AG09319 (cell line): ENCODE measurements at places on chromosomes 16 and 17.

DNA sequence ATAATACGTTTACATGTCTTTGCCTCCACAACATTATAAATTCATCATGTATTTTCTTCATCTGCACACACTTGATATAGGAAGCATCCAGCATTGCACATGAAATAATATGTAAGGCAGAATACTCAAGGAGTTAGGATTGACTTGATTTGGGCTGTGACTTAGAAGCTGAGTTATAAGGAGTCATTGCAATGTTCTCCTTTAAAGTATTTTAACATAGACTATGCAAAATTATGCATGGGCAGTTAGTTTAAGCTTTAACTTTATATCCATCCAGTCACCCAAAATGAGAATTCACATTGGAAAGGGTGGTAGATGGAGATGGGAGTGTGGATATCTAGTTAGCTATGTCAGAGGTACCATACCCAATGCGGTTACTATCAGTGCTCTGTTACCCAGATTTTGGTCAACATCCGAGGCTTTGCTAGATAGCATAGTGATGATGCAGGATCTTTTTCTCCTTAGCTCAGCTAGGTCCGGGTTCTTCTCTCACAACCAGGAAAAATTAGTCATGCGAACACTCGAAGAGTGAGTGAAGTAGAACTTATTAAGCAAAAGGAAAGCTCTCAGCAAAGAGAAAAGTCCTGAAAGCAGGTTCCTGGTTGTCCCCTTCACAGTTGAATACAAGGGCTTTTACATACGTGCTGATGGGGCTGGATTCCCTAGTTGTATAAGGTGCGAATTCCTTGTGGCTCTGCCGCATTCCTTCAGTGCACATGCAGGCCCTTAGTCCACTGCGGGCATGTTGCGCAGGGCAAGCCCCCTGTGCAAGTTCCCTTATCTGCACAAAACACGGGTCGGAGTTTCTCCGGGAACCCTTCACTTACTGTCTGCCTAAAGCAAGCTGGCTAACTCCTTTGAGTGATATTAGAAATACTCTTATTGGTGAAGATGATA is 73.1 kb upstream of the FAM20A start:
- DNase-seq = no peak

- DNase-seq = no peak
These were observed 396.6 kb downstream of the CPPED1 start for GRCh38 chr16:12406926-12407690.

GRCh38 chr17:2901582-2901981 is 105.3 kb downstream of the RAP1GAP2 start:
- no peak for DNase-seq

- DNase-seq = no peak
These were observed 140.6 kb downstream of the CLEC16A start for GRCh38 chr16:11084876-11085485.

DNA sequence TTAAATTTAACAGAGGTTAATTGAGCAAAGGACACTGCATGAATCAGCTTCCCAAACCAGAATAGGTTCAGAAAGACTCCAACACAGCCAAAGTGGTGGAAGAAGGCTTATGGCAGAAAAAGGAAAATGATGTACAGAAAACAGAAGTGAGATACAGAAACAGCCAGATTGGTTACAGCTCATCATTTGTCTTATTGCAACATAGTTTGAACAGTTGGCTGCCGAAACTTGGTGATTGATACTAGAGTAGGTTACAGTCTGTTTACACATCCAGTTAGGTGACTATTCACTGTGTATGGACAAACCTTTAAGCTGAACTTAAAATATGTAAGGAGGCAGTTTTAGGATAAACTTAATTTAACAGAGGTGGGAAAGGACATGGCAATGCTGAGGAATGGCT is 18.3 kb downstream of the TMEM100 start:
- DNase-seq = no peak

DNA sequence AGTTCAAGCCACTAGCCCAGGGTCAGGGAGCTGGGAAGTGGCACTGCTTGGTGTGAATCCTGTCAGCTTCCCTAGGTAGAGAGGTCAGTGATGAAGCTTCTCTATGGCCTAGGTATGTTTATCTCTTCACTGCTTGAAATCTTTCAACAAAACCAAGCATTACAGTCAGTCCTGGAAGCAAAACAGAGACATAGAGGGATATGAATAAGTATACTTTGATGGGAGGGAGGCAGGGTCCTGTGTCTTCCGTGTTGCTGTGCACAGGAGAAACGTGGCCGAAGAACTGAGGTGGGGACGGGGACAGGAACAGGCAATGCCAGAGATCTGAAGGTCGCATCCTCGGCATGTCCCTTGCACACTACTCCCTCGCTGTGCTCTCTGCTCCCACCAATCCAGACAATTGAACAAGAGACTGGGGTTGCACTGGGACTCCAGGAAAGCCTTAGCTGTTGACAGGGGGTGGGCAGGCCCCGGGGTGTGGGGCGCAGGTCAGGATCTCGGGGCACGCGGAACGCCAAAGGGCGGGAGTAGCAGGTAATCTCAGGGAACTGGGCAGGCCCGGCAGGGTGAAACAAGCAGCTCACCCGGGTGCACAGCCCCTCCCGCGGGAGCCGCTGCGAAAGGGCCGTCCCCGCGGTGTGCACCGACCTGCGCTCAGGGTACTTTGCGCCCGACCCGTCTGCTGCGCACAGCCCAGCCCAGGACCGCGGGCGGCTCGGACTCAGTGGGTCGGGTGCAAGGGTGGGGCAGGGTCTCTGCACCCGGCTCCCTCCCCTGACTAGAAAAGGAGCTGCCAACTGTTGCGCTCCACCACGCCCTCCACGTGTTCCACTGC is at the start of gene MT1H:
Gene MT1H, plus strand, starts transcription at position 810 of the 835 bp plus-strand sequence. CDS start 71 bp downstream, outside the sequence.
- DNase-seq = no peak

- no peak for DNase-seq
These were observed 22.5 kb upstream of the TBX2 start for GRCh38 chr17:61376931-61377838.

DNA sequence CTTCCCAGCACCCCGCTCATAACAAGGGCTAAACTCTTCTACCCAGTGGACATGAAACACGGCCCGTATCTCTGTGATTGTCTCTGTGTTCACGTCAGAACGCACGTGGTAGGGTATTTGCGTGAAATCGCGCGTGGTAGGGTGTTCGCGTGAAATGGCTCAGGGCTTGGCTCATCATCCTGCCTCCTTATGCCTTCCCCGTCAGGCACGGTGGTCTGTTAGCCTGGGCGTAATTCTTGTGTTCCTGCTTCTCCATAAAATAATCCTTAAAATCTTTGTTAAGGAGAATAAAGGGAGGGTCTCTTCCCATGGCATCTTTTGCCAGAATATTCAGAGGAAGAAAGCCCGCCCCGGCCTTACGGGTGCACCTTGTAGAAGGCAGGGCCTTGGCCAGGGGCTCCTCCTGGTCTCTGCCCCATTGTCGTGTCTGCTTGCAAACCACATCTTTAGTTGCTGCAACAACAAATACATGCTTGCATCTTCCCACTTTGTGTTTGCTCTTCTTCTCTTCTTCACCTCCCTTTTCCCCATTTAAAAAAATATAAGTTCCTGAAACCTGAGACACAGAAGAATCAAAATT is 116.7 kb upstream of the CHMP6 start:
- DNase-seq = no peak

DNA sequence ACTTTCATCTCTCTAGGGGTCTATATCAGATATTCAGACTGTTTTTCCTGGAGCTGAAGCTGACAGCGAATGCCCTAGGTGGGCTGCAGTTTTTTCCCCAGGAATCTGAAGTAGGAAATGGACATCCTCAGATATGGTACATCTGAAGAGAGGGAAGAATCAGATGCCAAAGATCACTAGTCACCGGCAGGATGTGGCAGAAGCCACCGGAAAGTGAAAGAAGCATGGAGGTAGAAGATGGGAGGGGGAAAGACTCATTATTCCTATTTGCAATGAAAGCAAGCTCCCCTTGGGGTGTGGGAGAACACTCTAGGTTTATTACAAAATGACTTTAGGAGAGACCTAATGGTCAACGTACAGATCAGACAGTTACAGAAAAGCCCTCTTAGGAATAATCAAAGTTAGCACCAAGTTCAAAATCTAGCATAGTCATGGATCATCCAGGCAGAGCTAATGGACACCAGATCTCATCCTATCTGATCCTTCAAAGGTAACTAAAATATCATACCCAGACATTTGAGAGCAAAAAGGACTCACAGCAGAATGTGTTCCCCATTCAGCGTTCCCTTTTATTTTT is 110.7 kb downstream of the HS3ST3A1 start:
- no peak for DNase-seq

DNA sequence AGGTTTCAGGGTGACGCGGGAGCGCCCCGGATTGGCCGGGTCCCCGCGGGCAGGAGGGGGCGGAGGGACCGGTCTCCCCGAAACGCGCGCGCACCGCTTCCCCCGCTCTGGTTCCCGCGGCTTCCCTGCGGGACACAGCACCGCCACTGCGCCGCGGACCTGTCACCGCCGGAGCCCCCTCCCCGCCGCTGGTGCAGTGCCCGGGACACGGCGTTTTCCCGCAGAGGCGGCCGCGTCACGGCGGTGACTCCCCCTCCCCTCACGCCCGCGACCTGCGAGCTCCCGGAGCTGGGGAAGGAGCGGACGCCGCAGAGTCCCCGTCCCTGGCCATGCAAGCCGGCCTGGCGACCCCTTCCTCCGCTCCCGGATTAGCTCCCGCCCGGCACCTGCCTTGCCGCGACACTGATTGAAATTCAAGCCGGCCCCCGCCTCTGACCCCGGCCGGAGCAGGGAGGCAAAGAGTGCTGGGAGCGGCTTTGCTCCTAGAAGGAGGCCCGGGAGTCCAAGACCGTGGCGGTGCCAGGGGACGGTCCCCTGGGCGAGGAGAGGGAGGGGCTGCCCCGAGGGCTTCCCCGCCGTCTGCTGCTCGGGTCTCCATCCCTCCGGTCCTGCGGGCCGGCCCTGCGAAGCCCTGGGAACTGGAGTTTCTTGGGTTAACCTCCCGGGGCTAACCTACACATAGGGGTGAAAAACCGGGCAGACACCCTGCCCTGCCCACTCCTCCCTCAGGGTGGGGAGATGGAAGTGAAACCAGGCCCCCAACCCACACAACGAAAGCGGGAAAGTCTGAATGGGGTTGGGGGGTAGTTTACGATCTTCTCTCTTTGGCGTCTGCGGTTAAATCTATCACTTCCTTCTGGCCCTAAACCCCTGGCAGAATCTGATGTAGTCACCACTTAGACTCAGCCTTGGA is 1.0 kb downstream of the RHBDL3 start:
- DNase-seq = no peak

- no peak for DNase-seq
These were observed 9.0 kb downstream of the NOG start for GRCh38 chr17:56602292-56603130.

- no peak for DNase-seq
These were observed 18.8 kb downstream of the LLGL2 start for GRCh38 chr17:75544250-75544649.

- no peak for DNase-seq
These were observed 74.1 kb downstream of the SNX11 start for GRCh38 chr17:48181653-48182052.

GRCh38 chr16:84514874-84515835 is 10.7 kb upstream of the MEAK7 start:
- no peak for DNase-seq

DNA sequence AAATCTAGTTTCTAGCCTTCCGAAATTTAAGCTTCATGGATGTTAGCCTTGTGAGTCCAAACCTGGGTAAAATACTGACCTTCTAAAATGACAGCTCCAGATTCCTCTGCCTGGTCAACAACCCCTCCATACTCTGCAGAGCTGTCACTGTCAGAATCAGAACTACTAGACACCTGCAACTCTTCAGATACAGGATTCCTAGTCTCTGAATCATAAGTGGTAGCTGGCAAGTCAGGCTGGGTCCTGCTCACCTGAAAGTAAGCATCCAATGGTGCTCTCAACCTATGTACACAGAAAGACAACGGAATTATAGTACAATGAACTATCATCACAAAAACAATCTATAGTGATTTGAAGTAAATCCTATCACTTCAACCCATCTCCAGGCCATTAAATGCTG is 14.8 kb downstream of the RFWD3 start:
- no peak for DNase-seq

- DNase-seq = no peak
These were observed 4.8 kb upstream of the ADAT1 start for GRCh38 chr16:75627851-75628250.

GRCh38 chr17:69810326-69810965 is 264.6 kb upstream of the KCNJ16 start:
- DNase-seq = no peak

DNA sequence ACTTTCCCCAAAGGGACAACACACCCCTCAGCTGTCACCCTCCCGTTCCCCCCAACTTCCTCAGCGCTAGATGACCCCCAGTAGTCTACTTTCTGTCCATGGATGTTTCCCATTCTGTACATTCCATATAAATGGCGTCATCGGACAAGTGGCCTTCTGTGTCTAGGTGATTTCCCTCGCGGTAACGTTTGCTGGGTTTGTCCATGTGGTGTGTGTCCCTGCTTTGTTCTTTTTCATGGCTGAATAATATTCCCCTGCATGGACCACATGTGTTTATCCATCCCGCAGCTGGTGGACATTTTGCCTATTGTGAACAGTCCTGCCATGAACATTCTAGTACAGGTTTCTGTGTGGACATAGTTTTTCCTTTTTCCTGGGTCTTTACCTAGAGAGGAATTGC is 7.3 kb upstream of the TEDC2 start:
- no peak for DNase-seq

GRCh38 chr16:64153718-64154117 is 968.1 kb downstream of the CDH11 start:
- DNase-seq = no peak

DNA sequence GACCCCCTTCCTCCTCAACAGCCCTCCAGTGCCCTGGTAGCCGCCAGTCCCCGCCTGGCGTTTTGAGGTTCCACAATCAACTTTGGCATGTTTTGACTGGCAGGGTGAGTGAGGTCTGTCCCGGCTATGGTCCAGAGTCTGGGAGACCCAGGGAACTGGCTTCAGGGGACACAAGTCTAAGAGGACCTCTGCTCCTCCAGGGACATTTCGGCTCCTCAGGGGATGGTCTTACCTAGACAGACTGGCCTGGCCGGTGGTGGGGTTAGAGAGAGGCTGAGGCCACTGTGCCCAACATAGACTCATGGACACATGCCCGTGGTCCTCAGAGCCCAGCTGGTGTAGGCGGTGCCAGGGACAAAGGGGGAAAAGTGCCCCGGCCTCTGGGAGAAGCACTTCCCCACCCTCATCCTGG is 2.2 kb downstream of the TMC8 start:
- DNase-seq = no peak
